ENCODE measurements at places on chromosomes 4 and X. TPM values are rescaled to one million over a fixed set of nuclear protein-coding genes. Genes with fewer than 3 reads are reported as not detected.
A peak's percentile ranks its signal among the peaks of the same experiment; 100 is the strongest.

DNA sequence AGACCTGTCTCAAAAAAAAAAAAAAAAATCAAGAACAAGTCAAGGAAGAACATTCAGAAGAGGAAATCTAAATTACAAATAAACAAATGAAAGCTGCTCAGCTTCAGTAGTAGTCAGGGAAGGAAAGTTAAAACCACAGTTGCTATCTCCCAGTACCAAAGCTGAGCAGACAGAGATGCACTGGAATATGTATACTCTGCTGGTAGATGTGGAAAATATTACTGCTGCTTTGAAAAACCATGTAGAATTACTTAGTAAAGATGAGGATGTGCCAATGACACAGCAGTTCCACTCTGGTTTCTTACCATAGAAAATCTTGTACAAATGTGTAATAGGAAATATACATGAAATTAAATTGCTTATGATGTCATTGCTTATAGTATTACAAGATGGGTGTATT is 25.1 kb upstream of the PRKX start:
- peaks cover 25% of the 10 kb centered on the region for H3K4me1 ChIP-seq
- H3K27ac ChIP-seq: peak overlapping the region; percentile 72
- peaks cover 11% of the 10 kb centered on the region for H3K36me3 ChIP-seq
- no peaks in the 10 kb centered on the region for H3K27me3 ChIP-seq
- no peak for DNase-seq
- H3K4me3 ChIP-seq: no peak overlapping the region

GRCh38 chrX:147735364-147735763 is 176.4 kb upstream of the FMR1 start:
- no peak overlapping the region for H3K27ac ChIP-seq
- DNase-seq: no peak
- peaks cover 9% of the 10 kb centered on the region for H3K4me1 ChIP-seq
- no peaks in the 10 kb centered on the region for H3K36me3 ChIP-seq
- no peaks in the 10 kb centered on the region for H3K27me3 ChIP-seq

- H3K4me1 ChIP-seq: no peaks in the 10 kb centered on the region
- DNase-seq: no peak
- no peak overlapping the region for H3K4me3 ChIP-seq
- H3K36me3 ChIP-seq: peaks cover 28% of the 10 kb centered on the region
- H3K27me3 ChIP-seq: no peaks in the 10 kb centered on the region
- peak overlapping the region; percentile 19 for H3K27ac ChIP-seq
These were observed 24.7 kb downstream of the CUL4B start for GRCh38 chrX:120536061-120536460.

GRCh38 chrX:148504506-148504905 is 4.1 kb downstream of the AFF2 start:
- no peaks in the 10 kb centered on the region for H3K36me3 ChIP-seq
- no peak for DNase-seq
- H3K27ac ChIP-seq: no peak overlapping the region

GRCh38 chr4:5712517-5712916 is 1.5 kb downstream of the EVC start:
- peaks cover 38% of the 10 kb centered on the region for H3K27me3 ChIP-seq
- peaks cover 8% of the 10 kb centered on the region for H3K36me3 ChIP-seq
- peaks cover 11% of the 10 kb centered on the region for H3K4me1 ChIP-seq
- no peak overlapping the region for H3K27ac ChIP-seq

DNA sequence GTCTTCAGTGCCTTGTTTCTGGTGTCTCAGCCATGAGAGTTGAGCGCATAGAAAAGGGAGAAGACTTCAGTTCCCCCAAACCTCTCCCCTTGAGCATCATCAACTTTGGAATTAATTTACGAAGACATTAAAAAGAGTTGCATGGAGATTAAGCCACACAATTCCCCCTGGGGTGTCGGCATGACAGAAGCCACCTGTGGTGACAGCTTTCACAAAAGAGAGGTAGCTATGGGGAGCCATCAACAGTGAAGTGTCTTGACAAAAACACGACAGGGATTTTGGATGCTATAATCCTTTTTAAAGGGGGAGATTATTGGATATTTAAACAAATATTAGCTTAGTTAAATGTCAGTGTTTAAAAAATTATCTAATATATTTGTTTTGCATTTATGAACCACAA is 307.6 kb downstream of the LDB2 start:
- no peak overlapping the region for H3K27ac ChIP-seq
- no peak for DNase-seq
- H3K4me1 ChIP-seq: no peaks in the 10 kb centered on the region
- no peaks in the 10 kb centered on the region for H3K36me3 ChIP-seq
- H3K27me3 ChIP-seq: no peaks in the 10 kb centered on the region

DNA sequence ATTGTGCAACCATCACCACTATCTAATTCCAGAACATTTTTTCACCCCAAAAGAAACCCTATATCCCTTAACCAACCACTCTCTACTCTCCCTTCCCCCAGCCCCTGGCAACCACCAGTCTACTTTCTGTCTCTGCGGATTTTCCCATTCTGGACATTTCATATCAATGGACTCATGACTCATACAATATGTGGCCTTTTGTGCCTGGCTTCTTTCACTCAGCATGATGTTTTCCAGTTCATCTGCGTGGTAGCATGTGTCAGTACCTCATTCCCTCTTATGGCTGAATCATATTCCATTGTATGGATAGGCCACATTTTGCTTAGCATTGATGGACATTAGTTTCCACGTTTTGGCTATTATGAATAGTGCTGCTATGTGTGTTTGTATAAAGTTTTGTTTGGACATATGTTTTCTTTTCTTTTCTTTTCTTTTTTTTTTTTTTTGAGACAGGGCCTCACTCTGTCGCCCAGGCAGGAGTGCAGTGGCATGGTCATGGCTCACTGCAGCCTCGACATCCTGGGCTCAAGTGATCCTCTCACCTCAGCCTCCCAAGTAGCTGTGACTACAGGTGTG is 335.4 kb downstream of the BCOR start:
- peaks cover 20% of the 10 kb centered on the region for H3K4me1 ChIP-seq
- no peak overlapping the region for H3K4me3 ChIP-seq
- no peak overlapping the region for H3K27ac ChIP-seq

DNA sequence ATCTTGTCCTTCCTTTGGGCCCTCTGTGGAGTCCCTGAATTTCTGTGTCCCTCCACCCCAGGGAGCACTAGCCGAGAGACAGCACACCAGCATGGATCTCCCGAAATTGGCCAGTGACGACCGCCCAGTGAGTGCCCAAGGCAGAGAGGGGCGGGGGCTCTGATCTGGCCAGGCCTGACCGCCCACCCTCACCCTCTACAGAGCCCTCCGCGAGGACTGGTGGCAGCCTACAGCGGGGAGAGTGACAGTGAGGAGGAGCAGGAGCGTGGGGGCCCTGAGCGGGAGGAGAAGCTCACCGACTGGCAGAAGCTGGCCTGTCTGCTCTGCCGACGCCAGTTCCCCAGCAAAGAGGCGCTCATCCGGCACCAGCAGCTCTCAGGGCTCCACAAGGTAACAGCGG is 8.4 kb upstream of the UBA1 start:
- DNase-seq: no peak
- no peak overlapping the region for H3K4me3 ChIP-seq
- H3K4me1 ChIP-seq: peaks cover 3% of the 10 kb centered on the region
- H3K27ac ChIP-seq: no peak overlapping the region

DNA sequence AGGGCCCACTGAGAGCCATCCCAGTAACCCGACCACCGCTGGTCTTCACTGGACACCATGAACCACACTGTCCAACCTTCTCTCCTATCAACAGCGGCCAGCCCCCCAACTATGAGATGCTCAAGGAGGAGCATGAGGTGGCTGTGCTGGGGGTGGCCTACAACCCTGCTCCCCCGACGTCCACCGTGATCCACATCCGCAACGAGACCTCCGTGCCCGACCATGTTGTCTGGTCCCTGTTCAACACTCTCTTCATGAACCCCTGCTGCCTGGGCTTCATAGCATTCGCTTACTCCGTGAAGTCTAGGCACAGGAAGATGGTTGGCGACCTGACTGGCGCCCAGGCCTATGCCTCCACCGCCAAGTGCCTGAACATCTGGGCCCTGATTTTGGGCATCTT is 423.8 kb upstream of the EPHA5 start:
- no peaks in the 10 kb centered on the region for H3K36me3 ChIP-seq
- no peak overlapping the region for H3K4me3 ChIP-seq
- DNase-seq: no peak

GRCh38 chr4:29861307-29861706 is 858.9 kb upstream of the PCDH7 start:
- no peaks in the 10 kb centered on the region for H3K27me3 ChIP-seq
- H3K4me3 ChIP-seq: no peak overlapping the region
- no peaks in the 10 kb centered on the region for H3K36me3 ChIP-seq
- no peak overlapping the region for H3K27ac ChIP-seq

DNA sequence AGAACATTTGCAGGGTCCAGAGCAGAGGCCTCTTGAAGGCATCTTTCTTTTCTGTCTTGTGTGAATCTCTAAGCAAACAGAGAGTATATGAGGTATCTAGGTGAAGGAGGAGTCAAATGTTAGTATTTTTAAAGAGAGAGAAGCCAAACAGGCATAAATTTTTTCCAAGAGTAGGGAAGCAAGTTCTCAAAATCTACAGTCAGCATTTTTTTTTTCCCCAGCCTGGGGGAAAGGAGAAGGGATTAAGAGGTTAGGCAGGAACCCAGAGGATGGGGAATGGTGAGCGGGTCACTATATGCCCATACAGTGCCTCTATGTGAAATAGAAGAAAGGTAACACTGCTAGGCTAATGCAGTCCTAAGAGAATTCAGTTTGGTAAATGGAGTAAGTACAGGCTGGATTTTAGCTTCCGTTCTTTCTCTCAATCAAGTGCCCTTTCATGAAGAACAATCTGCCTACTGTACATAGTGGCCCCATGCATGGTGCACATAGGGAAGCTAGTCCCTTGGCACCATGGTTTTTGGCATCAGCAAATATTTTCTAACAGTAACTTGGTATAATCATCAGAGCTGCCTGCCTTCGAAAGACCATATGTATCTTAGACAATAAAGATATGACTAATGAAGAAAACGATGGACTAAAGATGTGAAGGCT is 163.1 kb upstream of the MAB21L2 start:
- H3K36me3 ChIP-seq: peaks cover 5% of the 10 kb centered on the region
- H3K4me3 ChIP-seq: no peak overlapping the region
- no peaks in the 10 kb centered on the region for H3K4me1 ChIP-seq

- no peak overlapping the region for H3K27ac ChIP-seq
- H3K4me3 ChIP-seq: no peak overlapping the region
- DNase-seq: no peak
- peaks cover 2% of the 10 kb centered on the region for H3K27me3 ChIP-seq
- peaks cover 5% of the 10 kb centered on the region for H3K4me1 ChIP-seq
These were observed 99.9 kb upstream of the CPEB2 start for GRCh38 chr4:14902342-14902741.

DNA sequence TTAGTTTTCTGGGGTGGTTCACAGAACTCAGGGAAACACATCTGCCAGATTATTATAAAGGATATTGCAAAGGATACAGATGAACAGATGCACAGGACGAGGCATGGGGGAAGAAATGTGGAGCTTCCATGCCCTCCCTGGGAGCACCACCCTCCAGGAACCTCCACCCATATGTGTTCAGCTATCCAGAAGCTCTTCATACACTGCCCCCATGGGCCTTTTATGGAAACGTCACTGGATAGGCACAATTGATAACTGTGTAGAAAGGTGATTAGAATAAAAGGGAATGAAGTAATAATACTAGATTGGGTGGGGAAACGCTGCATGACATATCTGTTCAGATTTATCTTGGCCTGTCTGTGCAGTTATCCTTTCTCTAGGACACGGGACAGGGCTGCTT is 357.9 kb downstream of the HS3ST1 start:
- no peaks in the 10 kb centered on the region for H3K36me3 ChIP-seq
- H3K4me1 ChIP-seq: no peaks in the 10 kb centered on the region
- DNase-seq: no peak
- H3K27me3 ChIP-seq: no peaks in the 10 kb centered on the region
- H3K4me3 ChIP-seq: no peak overlapping the region
- H3K27ac ChIP-seq: no peak overlapping the region

DNA sequence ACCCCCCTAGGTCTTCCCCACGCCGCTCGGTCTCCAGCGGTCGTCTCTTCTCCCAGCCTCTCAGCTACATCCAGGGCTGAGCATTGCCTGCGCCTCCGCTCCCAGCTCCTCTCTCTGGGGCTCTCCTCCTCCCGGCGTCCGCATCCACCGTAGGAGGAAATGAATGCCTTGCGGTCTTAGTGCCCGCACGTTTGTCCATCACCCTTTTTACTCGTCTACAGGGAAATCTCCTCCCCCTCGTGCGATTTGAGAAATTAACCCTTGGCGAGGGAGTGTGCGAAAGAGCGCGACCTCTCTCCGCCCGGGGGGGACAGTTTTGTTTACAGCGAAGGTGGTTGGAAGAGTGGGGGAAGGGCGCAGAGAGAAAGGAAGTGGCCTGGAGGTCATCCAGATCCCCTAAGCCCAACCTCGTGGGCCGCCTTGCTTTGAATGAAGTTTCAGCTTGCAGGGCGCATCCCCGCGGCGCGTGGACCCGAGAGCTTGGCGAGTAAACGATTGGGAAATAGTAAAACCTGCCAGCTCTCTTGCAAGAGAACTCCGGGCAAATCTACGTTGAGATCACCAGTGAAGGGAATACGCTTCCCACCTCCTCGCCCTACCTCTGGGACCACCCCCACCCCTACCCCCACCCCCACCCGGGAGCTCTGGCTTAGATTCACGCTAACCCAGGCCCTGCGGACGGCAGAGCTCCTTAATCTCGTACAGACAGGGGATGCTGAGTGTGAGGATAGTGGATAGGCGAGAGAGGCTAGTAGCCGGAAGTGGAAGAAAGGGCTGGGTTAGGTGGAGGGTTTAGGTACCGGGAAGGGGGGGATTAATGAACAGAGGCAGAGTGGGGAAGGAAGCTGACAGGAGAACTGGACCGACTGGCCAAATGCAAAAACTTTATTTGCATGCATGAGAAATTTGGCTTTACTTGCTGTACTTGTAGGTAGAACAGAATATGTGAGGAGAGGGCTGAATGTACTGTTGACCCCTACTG is at the start of gene ELOVL6:
Gene ELOVL6, minus strand, starts transcription at position 181 of the 982 bp plus-strand sequence. CDS start 280 bp downstream, outside the sequence.
- H3K27ac ChIP-seq: peak within 1 kb of the TSS; percentile 97
- peaks cover 3% of the 10 kb centered on the region for H3K27me3 ChIP-seq
- DNase-seq: peak; percentile 71
- peaks cover 25% of the 10 kb centered on the region for H3K4me1 ChIP-seq
- H3K4me3 ChIP-seq: peak within 1 kb of the TSS; percentile 86

- no peak overlapping the region for H3K4me3 ChIP-seq
- no peaks in the 10 kb centered on the region for H3K27me3 ChIP-seq
- peak; percentile 57 for DNase-seq
- H3K4me1 ChIP-seq: peaks cover 19% of the 10 kb centered on the region
- H3K36me3 ChIP-seq: peaks cover 11% of the 10 kb centered on the region
- H3K27ac ChIP-seq: no peak overlapping the region
These were observed 21.8 kb downstream of the CMC4 start for GRCh38 chrX:155048977-155049619.

GRCh38 chr4:120008957-120009356 is 57.7 kb downstream of the MAD2L1 start:
- H3K27ac ChIP-seq: no peak overlapping the region
- no peak overlapping the region for H3K4me3 ChIP-seq
- H3K4me1 ChIP-seq: no peaks in the 10 kb centered on the region
- DNase-seq: no peak
- no peaks in the 10 kb centered on the region for H3K36me3 ChIP-seq
- H3K27me3 ChIP-seq: peaks cover 14% of the 10 kb centered on the region

The CT45A10 gene
- total RNA-seq: not detected

The AKAP14 gene
- not detected for total RNA-seq

The MAGEA8 gene
- not detected for total RNA-seq

The SMIM9 gene
- total RNA-seq: not detected

The RENBP gene
- 6.8 TPM for total RNA-seq

The ESX1 gene
- not detected for total RNA-seq

The ARHGAP6 gene
- not detected for total RNA-seq

The SYTL4 gene
- total RNA-seq: not detected

The CCDC120 gene
- total RNA-seq: 6.9 TPM

Data from activated CD8-positive, alpha-beta memory T cell treated with anti-CD3 and anti-CD28 coated beads, Interleukin-2, amount 10 ng/mL, durations not matched to agents 7 days and 5 days (primary cell).